ENCODE measurements at places on chromosomes 1 and 21.

GRCh38 chr1:153503766-153504165 is 32.0 kb downstream of the S100A6 start:
- DNase-seq: no peak

- DNase-seq: peak; percentile 98
These were observed 53.5 kb downstream of the MIGA1 start for GRCh38 chr1:77832901-77833300.

- no peak for DNase-seq
These were observed 57.5 kb upstream of the PAX7 start for GRCh38 chr1:18573170-18573569.

- no peak for DNase-seq
These were observed 55.2 kb upstream of the LGALS8 start for GRCh38 chr1:236468625-236469024.

DNA sequence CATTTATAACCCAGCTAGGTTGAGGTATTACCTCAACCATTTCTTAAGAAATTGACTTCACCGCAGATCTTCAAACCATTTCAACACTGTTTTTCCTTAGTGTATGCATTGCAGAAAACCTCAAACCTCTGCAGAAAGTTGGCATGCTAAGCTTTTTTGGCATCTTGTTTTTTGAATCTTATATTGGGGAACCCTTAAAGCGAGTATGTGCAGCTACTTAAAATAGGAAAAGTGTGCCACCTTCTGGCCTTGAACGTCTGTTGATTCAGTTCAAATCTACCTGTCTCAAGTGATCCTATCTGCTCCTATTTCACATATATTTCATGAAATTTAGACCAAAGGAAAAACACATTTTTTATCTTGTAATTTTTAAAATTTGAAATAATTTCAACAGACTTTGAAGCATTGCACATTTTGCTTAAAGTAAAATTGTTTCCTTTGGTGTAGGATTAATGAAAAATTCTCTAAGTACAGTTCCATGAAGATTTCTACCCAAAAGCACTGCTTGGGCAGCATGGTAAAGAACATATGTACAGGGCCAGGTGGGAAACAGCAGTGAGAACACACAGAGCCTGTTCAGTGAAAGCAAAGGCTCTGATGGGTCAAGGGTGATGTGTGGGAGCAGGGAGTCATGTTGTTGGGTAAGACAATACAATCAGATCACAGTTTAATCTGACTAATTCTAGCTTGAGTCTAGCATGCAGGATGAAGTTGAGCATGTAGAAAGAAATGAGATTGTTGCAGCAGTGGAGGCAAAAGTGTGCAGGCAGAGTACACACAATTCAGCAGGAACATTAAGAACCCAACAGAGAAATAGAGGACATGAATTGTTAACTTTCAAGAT is 17.2 kb downstream of the HENMT1 start:
- peak; percentile 91 for DNase-seq

GRCh38 chr1:153533689-153534201 is 2.0 kb downstream of the S100A6 start:
- peak; percentile 85 for DNase-seq

DNA sequence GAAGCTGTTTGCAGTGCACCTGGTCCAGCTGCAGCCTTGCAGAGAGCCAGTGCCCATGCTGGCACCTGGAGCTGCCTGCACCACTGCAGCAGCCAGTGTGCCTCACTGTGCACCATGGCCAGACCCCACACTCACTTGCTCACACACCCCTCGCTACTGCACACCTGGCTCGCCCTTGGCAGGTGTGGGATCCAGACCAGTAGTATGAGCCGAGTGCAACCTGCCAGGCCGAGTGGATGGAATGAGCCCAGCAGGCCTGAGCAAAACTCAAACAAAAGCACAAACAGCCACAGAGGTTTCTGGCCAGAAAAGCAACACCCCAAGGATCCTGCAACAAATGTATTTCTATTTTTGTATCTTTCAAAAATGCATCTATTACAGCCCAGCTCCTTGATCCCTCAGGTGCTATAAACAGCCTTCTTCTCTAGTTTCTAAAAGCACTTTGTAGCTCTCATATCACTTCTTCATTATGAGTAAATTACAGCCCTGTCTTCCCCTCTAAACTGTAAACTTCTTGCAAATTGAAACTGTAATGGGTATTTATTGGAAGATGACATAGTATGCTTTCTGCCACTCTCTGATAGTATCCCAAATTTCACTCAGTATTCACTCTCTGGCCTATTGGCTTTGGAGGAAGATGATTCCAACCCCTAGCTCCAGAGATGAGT is 72.2 kb upstream of the LPGAT1 start:
- no peak for DNase-seq

- no peak for DNase-seq
These were observed 69.1 kb upstream of the ABCG1 start for GRCh38 chr21:42149656-42150473.

DNA sequence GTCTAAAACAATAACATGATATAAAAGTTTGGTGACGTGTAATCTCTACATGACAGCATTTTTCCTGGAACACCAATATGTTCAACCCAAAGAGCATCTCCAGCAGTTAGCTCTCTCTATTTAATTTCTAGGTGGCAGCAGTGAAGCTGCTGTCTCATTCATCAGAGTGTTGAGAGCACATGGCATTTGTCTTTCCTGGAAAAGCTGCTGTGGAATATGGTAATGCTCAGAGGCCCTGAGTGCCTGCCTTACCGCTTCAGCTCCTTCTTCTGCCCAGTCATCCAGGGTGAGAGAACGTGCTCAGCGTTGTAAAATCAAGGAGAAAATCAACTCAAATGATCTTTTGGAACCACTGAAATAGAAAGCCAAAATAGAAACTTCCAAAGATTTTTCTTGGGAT is 640.7 kb downstream of the ADGRL2 start:
- no peak for DNase-seq

DNA sequence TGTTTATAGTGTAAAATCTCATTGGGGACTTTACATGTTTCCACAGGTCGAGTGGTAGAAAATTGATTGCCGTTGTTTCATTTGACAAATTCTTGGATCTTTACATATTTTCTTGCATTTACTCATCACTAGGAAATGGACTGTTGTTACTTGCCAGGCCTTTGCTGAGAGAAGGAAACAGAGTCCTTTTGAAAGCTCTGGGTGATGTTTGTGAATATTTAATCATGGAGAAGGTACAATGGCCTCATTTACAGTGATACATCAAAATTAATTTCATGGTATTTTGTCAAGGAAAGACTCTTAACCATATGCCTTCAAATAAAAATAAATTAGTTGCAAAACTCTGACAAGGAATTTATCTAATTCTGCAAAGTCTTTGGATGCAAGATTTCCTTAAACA is 198.0 kb downstream of the GRIK1 start:
- no peak for DNase-seq

DNA sequence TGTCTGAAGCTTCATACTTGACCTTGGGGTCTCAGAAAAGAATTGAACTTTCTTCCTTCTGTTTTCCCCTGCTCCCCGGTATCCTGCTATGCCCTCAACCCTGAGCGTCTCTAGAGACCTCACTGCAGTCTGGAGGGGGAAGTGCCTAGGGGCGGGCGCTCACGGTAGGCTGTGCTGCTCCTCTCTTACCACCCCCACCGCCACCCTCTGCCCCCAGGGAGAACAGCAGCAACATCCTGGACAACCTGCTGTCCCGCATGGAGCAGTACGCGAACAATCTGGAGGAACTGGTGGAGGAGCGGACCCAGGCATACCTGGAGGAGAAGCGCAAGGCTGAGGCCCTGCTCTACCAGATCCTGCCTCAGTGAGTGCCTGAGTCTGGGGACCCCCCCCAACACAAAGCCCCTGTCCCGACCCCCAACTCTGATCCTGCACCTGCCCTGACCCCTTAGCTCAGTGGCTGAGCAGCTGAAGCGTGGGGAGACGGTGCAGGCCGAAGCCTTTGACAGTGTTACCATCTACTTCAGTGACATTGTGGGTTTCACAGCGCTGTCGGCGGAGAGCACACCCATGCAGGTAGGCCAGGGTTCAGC is 10.3 kb downstream of the NPR1 start:
- DNase-seq: no peak

DNA sequence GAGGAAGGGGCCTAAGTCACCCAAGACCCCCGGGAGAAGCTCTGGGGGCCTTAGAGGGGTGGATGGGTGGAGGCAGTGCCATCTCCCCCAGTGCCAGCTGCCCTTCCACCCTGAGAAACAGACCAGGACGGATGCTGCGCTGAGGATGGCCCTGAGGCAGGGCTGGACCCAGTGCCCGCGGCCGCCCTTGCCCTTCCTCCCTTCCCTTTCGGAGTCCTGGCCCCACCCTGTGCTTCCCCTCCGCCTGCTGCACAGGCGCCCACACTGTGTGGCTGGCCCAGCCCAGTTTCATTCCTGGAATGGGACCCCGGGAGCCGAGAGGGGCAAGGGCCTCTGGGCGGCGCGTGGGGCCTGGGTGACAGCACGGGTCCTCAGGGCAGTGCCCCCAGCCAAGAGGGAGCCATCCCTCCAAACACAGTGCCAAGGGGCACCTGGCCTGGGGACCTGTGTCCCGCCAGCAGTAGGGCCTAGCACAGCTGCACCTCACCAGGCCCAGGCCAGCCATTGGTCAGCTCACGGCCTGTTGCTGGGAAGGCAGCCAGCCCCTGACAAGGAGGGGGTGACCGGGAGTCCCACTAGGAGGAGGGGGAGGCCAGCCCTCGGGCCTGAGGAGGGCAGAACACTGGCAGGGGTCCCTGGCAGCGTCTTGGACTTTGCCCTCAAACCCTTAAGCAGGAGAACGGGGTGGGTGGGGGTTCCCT is 13.4 kb upstream of the SKI start:
- DNase-seq: no peak

DNA sequence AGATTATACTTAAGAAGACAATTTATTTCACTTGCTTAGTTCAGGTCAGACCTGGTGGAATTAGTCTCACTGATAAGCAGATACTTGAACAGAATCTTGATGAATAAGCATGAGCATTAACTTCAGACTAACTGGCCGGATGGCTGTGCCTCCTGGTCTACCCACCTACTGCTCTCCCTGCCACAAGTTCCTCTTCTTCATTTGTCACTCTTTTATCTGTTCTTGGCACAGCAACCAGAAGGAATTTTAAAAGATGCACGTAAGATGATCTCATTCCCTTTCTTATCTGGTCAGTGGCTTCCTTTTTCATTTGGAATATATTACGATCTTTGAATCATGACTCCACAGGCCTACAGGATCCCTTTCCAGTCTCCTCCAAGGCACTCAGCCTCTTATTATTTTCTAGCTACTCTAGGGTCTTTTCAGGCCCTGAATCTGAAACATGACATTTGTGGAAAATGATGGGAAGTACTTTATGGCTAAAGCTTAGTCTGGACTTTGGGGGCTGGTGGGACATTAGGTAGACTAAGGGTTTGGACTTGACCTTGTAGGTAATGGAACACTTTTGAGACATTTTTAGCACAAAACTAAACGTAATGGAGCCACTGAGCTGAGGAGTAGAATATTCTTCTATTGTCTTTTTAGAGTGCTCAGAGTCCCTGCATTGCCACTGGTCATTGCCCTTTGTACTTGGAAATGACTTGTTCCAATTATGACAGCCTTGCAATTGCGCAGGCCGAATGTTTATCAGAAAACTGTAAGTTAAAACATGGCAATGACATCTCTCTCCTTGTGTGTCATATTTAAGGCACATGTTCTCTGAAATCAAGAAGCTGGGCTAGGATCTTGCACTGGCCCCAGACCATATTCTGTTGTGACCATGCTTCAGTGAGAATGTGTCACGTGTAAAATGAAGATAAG is 16.0 kb downstream of the ST6GALNAC3 start:
- DNase-seq: no peak

DNA sequence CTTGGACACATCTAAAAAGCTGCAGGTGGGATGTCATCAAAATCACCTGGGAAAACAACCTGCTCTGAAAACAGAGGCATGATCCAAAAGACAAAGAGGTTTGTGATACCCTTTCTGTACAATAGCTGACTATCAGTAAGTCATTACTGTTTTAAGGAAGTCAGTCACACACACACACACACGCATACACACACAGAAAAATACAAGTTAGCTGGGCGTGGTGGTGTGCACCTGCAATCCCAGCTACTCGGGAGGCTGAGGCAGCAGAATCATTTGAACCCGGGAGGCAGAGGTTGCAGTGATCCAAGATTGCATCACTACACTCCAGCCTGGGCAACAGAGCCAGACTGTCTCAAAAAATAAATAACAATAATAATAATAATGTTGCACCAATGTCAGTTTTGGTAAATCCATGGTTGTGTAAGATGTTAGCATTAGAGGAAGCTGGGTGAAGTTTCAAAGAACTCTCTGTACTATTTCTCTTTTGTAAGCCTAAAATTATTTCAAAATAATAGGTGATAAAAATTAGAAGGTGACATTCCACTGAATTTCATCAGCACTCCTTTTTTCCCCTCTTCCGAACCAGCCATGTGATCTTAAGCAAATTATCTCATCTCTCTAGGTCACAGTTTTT is 9.9 kb upstream of the HLCS start:
- peak; percentile 22 for DNase-seq

- DNase-seq: no peak
These were observed 154.2 kb downstream of the ZNF326 start for GRCh38 chr1:90149101-90149500.

- DNase-seq: no peak
These were observed 3.8 kb downstream of the MXRA8 start for GRCh38 chr1:1354271-1355247.

GRCh38 chr1:226549937-226550671 is 1.5 kb downstream of the STUM start:
- DNase-seq: no peak

DNA sequence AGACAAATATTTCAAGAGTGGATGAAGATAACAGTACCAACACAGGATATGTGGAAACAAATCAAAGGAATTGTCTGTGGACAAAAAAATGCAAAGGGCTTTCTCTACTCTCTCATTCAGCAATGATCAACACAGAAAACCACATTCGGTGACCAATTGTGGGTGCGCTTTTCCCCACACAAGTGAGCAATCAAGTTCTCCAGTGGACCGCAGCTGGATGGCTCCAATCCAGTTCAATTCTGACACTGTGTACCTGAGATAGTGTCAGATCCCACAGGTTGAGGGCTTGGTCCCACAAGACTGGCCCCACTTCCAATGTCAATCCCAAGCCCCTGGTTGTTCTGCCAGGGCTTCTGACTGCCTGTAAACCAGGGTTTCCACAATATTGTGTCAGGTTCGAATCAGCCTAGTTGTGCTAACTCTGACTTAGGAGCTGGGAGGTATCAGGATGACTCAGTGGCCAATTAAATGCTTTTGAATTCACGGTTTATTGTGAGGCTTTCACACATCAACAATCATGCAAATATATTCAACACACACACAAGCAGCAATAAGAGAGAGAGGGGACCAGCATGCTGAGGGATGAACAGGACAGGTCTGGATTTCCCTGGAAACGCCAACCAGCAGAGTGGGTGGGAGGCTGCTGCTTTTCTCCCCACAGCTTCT is 87.0 kb upstream of the BTG3 start:
- DNase-seq: no peak

Data from choroid plexus epithelial cell (primary cell).